ENCODE measurements at places on chromosomes 3 and 15.
A peak's percentile ranks its signal among the peaks of the same experiment; 100 is the strongest.

DNA sequence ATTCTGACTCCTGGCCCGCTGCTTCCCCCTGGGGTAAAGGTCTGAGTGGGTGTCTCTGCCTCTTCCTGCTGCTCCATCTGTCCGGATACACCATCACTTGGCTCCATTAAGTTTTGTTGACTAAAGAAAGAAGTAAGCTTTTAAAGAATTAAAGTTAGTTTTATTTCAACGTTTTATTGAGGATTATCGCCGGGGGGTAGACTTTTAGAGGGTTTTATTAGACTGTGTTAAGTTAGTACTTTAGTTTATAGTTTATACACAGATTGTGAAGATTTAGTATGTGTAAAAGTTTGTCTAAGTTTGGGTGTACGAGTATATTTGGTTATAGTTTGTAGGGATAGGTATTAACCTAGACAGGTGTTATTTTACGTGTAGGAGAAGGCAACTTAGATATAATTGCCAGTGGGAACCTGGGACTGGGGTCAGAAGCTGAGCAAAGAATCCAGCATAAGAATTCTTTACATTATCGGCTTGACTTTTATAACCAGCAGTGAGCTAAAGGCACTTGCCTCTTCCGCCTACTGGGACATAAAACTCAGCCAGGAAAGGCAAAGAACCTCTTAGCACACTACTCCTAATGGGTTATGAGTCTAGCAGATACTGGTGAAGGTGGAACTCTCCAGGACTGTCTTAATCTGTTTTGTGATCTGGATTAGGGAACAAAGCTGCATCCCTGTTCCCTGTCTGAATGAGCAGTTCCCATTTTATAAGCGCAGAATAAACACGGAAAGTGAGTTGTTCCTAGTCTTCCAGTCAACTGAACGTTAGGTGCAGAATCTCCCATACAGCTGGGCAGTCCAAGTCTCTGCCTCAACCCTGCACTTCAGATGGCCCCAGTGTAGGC is 131.3 kb downstream of the FAM43A start:
- DNase-seq, result no peak

- DNase-seq, result peak; percentile 69
Observed at GRCh38 chr15:74631935-74632560, 16.4 kb downstream of the CLK3 start.

DNA sequence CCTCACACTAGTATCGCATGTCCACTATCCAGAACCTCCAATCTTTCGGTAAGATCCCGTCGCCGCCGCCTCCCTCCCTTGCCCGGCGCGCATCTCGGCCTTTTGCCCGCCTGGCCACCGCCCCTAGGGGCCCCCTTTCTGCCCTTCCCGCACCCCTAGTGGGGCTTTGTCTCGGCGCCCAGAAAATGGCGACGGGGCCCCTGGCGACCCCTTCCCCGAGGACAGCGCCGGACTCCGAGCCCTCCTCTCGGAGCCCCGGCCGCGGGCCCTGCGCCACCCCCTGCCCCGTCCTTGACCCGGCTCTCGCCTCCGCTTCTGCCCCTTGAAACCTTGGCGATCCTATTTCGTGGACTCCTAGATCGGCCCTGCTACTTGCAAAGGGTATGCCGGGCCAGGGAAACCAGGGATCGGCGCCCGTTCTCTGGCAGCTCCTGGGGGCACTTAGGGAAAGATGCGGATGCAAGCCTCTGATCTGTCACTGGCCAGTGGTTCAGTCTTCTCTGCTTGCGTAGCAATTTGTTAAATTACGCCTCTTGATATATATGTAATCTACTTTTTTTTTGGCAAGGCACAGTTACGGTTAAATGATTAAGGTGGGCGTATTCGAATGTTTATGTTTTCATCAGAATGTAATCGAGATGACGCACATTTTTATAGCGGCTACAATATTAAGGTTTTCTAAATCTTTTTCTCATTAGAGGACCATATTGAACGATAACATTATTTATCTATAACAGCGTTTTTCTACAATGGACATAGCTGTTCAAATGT is 603 bp downstream of the EIF1B start:
- DNase-seq, result peak; percentile 36

GRCh38 chr15:91855684-91856489 is 2.4 kb downstream of the SLCO3A1 start:
- no peak for DNase-seq

DNA sequence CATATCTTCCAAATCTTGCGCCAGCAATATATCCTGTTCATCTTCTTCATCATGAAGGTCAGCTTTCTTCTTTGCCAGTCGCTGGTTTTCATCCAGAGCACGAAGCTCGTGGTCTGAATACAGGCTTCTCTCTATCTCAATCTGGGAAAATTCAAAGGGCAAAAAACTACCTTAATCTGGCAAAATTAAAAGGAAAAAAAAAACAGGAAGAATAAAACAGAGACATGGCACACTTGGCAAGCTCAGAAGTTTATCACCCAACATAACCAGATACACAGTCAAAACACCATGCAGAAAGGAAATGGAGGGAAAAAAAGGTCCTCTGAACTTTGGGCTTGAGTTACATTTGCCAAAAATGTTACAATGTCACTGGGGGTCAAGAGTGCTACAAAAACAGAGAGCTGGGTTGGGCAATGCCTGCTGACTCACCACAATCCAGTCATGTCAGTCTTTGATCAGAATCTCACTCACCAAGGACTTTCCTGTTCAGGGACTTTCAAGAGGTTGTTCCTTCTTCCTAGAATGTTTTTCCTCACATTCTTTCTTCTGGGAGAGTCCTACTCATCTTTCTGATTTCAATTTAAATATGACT is 1.5 kb downstream of the MRPL46 start:
- DNase-seq, result peak; percentile 25

DNA sequence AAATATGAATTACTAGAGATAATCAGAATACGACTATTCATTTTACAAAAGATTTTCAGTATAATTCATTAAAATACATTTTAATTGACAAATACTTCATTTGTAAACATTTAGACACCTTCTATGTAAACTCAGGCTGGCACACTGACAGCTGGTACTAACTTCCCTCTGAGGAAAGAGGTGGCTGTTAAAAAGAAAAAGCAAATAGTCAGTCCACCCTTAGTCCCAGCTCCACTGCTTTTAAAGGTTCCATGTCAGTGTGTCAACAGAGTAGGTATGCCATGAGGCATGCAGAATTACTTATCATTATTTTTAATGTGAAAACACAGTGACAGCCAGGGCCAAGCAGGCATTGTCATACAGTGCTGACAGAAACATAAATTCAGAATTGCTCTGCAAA is 16.1 kb downstream of the TM6SF1 start:
- no peak for DNase-seq

- no peak for DNase-seq
Observed at GRCh38 chr3:126496894-126497850, 20.4 kb downstream of the UROC1 start.

GRCh38 chr3:15298504-15298903 is 33.9 kb downstream of the SH3BP5 start:
- no peak for DNase-seq

DNA sequence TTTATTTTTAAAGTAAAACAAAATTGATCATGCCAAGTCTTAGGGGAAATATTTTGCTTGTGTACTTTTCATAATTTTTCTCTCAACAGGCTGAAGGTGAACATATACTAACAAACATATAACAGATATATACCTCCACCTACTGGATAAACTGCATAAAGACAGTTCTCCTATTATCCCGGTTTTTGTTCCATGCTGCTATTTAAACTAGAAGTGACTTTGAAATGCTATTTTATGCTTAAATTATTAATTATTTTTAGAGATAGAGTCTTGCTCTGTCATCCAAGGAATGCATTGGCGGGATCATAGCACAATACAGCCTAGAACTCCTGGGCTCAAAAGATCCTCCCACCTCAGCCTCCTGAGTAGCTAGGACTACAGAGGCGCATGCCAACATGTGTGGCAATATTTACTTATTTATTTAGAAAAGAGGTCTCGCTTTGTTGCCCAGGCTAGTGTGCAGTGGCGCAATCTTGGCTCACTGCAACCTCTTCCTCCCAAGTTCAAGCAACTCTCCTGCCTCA is 49.8 kb downstream of the ST3GAL6 start:
- DNase-seq, result no peak

- no peak for DNase-seq
Observed at GRCh38 chr3:48129921-48130320, 58.3 kb downstream of the CDC25A start.

- DNase-seq, result peak; percentile 44
Observed at GRCh38 chr3:117266806-117267205, 557.2 kb downstream of the TUSC7 start.

All from suppressor macrophage (primary cell).